Fibroblast of skin of scalp (primary cell): ENCODE measurements at places on chromosomes 13 and 19.

GRCh38 chr13:35228536-35228935, 248.0 kb downstream of the MAB21L1 start:
- DNase-seq: no peak

DNA sequence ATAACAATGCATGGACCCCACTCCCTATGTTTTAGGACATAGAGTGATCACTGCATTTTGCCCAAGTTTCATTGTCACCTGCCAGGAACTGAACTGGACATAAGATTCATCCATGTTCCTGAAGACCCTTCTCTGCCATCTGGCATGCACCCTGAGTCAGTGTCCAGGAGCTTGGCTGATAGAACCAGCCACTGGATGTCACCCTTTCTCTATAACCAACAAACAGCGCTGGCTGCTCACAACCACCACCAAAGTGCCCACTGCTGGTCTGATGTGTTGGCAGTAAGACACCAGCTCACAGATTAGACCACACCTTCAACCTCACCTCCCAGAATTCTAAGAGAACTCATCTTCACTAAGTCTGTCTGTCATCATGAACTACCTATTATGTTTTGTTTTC, 333.4 kb downstream of the ITGBL1 start:
- peak; percentile 44 for DNase-seq

DNA sequence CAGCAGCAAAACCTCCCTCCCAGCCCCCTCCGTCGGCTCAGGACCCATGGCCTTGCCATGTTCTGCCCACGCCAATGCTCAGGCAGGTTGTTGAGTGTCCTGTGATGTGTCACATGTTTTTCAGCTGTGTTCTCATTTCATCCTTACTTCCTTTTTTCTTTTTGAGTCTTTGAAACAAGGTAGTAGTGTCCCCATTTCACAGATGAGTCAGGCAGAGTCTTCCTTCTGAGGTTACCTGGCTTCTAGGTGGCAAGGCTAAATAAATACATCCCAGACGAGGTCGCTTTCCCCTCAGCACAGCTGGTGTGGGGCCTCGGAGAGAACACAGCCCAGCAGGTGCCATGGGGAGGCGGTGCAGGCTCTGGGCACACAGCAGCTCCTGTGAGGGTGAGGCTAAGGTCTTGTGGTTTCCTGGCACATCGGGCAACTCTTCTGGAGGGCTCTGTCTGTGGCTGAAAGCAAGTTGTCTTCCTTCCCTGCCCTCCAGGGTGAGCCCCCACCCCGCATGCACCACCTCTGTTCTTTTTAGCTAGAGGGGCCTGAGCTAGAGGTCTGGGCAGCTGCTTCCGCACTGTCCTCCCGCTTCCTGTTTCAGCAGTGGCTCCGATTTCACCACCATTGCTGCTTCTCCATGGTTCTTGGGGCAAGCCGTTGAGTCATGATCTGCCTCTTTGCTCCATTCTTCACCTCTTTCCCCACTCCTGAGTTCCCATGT, 15.1 kb downstream of the PRAM1 start:
- no peak for DNase-seq

GRCh38 chr13:73717632-73718031, 416.6 kb downstream of the KLF12 start:
- no peak for DNase-seq

DNA sequence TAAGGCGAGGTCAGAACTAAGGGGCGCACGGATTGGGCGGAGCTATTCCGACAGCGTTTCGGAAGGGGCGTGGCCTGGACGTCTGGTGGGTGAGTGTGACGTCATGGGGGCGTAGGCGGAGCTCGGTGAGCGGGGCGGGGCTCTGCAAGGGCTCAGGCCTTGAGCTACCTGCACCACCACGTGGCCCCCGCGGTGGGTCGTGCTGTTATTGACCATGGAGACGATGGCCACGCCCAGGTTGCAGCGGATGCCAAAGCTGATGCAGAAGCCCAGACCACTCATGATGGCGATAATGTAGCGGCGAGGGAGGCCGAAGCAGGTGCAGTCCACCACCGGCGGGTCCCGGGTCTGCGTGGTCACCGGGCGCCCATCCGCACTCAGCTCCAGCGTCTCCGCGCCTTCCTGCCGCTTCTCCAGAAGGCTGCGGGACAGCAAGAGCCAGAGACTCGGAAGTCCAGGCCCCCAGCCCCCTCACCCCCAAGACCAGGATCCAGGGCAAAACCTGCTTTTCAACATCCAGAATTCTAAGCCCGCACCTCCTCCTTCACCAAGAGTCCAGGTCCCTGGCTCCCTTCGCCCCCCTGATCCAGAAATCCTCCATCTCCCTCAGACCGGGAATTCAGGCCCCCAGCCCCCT, 4.8 kb downstream of the SLC17A7 start:
- DNase-seq: no peak

- no peak for DNase-seq
Observed at GRCh38 chr19:46579361-46579879, 21.7 kb upstream of the CALM3 start.

- no peak for DNase-seq
Observed at GRCh38 chr13:99709134-99709533, 207.9 kb downstream of the TM9SF2 start.

GRCh38 chr19:10915130-10916091, 13.0 kb downstream of the YIPF2 start:
- peak; percentile 70 for DNase-seq

DNA sequence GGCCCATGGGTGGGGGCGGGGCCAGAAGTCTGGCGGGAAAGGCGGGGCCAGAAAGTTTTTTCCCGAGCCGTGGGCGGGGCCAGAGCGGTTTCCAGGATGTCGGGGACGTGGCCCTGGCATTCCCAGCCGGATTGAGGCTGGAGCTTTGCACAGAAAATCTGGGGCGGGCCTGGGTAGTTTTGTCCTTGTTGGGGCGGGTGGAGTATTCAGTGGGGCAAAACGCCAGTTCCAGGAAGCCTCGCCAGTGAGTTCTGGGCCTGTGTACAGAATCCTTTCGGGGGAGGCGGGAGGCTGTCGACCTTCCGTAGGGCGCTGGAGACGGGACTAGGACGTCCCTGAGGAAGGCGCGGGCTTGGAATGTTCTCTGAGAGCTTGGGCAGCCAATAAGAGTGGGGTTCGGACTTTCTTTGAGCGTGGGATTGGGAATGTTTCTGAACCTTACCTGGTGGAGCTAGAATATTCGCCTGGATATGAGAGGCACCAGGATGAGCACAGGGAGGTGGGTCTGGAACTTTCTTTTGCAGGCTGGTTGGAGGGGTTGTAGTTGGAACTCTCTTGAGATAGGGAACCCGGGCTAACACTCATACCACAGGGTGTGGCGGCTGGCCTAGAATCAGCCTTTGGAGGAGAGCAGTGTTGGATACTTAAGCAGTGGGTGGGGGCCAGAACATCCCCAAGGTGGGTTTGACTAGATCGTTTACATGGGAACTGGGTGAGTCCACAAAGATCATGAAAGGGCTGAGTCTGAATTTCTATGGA, 1.3 kb downstream of the CCDC9 start:
- no peak for DNase-seq

- DNase-seq: no peak
Observed at GRCh38 chr19:8308891-8309291, 733 bp upstream of the CD320 start.
